ENCODE measurements at places on chromosomes 2 and 18. TPM values are rescaled to one million over a fixed set of nuclear protein-coding genes. Genes with fewer than 3 reads are reported as not detected.
A peak's percentile ranks its signal among the peaks of the same experiment; 100 is the strongest.

Gene AMER3
- not detected for total RNA-seq

Gene MGAT4A
- total RNA-seq: 57.6 TPM

Gene SCN1A
- not detected for total RNA-seq

Gene ARHGAP15
- total RNA-seq: 71.3 TPM

Gene MARCHF4
- not detected for total RNA-seq

Gene OLA1
- 128 TPM for total RNA-seq

Gene AQP12B
- not detected for total RNA-seq

Gene SERPINB2
- not detected for total RNA-seq

Gene AKAIN1
- total RNA-seq: not detected

DNA sequence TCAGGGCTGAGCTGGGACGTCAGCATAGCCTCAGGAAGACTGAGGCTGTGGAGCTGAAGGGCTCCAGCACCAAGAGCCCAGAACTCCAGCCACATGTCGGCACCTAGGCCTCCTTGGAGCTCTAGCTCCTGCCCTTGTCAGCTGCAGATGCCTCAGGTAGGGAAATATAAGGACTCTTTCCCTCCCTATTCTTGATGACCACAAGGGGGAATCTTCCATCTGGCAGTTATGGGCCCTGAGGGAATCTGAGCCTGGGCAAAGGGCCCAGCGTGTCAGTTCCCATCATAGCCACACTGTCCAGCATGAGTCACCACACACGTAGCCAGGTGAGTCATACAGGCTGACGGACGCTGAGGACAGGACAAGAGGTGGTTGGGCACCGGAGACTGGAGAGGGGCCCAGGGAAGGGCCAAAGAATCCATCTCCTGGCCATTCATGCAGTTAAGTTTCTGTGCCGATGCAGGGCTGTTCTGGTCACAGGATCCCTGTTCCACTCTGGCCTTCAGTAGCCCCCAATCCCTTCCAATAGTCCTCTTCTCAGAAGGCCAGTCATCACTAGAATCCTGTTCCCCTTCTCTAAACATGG lies 1.8 kb downstream of the MPV17 start:
- no peak for DNase-seq

DNA sequence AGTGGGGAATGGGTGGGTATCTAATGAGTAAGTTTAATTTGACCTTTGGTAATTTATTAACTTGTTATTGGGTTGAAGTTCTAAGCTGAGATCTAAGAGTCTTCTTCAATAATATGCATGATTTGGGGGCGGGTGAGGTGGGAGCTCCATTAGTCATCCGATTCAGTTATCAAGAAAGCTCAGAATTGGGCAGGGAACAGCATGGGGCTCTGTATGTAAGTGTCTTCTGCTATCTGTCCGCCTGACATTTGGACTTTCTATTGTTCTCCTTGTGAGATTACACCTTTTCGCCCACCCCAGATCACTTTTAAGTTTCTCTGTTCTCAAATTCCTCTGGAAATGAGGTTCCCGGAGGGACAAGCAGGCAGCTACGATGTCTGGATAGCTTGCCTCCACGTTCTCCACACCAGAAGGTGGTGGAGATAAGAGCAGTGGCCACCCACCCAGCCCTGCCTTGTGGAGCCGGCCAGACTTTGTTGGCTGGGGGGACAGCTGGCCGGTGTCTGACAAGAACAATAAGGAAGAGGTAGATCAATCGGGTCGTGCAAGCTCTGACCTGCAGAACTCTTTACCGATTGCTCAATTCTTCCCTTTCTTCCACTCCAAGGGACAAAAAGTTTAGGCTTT lies 75.5 kb upstream of the GATA6 start:
- DNase-seq: no peak

- DNase-seq: no peak
Measured at GRCh38 chr18:26999797-27000196, 134.3 kb upstream of the AQP4 start.

GRCh38 chr18:56444201-56444600 lies 194.2 kb downstream of the TXNL1 start:
- no peak for DNase-seq

DNA sequence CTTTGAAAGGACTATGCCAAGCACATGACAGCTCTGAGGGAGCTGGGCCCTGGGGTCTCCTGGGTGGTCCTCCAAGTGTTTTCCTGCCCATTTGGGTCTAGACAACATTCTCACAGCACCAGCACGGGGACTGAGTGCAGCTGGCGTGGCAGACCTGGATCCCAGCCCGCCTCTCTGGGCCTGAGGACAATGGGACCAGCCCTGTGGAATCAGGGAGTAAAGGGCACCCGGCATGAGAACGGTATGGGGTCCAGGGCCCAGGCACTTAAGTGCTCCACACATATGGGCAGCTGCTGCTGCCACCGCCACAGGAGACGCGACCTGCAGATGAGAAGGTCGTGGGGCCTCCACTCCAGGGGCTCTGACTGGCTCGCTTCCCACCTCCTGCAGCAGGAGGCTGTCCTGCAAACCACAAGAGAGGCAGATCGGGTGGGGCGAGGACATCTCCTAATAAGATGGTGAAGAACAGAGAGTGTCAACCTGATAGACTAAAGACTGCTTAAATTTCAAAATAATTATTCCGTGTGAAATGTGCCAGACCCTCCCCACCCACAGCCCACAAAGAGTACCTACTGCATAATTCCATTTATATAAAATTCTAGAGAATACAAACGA lies 46.3 kb downstream of the FAM178B start:
- DNase-seq: no peak

- DNase-seq: no peak
Measured at GRCh38 chr2:127055786-127056076, 51.2 kb downstream of the BIN1 start.

GRCh38 chr2:159297042-159297707 lies 10.7 kb upstream of the WDSUB1 start:
- DNase-seq: no peak

DNA sequence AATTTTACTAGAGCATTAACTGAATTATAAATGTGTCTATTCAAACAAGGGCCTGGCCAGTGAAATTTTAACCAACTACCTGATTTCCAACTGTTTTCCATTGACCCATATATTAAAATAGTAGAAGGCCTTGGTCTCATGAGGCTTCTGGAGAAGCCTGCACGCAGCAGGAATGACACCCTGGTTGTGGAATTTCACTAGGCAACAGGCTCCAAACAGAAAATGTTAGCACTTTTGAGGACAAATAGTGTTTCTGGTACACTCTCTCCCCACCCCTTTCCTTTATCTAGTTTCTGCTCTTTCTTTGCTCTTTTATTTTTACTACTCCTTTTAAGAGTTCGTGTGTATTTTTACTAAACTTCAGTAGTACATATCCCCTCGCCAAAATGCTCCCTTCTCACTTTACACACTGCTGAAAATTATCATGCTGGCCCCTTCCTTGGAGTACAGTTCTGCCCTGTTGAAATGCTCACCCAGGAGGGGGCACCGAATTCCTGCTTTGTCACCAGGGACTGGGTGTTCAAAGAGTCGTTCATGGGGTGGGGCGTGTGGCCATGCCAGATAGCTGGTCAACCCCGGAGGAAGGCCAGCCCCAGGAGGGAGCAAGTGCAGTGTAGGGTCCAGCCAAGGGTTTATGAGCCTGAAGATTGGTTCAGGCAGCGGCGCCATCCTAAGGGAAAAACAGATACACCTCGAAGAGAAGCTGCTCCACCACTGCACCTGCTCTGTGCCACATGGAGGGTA lies 22.1 kb upstream of the COL6A3 start:
- DNase-seq: no peak

DNA sequence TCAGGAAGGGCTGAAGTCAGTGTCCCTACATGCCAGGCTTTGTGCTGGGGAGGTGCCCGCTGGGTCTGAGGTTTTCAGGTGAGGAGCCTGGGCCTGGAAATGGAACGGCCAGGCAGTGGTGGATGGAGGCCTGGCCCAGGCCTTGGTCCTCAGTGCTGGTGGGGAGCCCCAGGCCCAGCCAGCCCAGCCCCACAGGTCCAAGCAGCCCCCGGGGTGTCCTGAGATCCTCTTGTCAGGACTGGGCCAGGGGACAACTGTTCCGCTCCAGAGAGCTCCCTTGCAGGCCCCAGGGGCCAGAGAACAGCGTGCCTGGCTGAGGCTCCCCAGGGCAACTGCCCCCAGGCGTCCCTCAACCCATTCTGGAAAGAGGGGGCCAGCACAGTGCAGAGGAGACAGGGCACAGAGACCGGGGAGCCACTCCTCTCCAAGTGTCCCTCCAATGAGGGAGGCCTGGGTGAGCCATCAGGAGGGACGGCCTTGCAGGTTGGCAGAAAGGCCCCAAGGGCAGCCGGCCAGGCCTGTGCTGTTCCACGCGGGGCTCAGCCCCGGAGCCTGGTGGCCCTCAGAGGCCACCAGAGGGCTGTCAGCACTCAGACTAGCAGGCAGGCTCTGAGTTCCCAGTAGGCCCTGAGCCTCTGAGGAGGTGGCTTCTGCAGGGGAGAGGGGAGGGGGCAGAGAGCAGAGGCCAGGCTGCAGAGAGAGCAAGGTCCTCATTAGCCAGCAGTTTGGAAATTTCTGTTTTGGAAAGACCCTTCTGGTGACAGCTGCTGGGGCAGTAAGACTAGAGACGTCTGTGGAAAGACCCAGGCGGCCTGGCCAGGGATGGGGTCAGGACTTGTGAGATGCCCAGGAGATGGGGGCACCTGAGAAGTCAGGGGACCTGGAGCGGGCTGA lies 29.4 kb upstream of the SNED1 start:
- no peak for DNase-seq

DNA sequence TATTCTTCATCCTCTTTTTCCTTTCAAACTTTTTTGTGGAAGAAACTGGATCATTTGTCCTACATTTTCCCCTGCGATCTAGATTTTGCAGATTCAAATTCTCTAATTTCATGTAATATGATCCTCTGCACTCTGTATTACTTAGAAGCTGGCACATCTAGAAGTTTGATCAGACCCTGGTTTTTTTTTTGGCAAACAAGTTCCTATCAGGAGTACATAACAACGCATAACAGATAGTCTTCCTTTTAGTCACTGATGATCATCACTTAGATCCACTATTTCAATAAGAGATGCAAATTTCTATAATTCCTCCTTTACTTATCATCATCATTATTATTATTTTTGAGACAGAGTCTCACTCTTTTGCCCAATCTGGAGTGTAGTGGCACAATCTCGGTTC lies 117.1 kb downstream of the CDH2 start:
- no peak for DNase-seq

DNA sequence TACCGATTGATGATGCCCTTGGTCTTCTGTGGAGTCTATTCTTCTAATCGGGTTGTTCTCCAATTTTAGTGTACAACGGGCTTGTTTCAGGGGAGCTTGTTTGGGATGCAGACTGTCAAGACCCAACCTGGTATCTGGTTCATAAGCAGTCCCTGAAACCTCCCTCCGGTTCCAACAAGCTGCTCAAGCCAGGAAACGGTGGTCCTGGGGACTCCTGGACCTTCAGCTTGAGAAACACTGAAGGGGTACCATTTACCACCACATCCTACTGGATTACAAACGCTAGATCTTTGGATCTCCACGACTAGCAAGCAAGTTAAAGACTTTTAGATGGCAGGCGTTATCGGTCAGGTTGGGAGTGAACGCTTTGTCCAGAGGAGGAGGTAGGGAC lies 2.0 kb downstream of the BCL2 start:
- no peak for DNase-seq

- no peak for DNase-seq
Measured at GRCh38 chr2:27271631-27272340, 3.4 kb upstream of the DNAJC5G start.

DNA sequence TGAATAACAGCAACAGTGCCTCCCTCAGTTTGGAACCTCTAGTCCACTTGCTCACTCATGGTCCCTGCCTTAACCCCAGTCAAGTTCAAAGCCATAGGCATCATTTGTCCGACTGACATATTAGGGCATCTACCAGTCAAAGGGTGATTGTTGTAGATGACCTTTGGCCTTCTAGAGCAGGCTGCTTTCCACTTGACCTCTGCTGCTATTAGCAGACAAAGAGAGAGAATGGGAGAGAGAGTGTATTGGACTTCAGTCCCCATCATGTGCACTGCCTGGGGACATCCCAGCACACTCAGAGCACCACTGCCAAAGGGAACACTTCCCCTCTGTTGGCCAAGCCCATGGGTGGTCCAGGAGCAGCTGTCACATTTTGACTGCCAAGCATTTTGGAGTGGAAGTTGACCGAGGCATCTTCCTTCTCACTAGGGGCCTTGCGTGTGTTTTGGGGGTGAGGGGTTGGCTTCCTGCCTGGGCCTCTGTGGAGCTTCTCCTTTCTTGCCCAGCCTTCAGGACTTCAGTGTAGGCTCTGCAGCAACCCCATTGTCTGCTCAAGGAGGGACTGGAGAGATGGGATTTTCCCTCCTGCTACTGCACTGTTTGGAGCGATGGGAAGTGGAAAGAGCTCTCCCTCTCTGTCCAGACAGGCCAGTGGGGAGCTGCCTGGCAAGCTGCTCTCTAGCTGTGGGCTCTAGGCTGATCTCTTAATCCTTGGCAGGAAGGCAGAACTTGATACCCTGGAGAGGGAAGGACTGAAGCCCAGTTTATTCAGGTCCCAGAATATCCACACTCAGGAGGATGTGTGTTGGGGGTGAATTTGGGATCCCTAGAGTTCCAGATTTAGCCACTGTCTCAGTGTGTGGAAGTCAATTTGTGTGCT lies 68.1 kb downstream of the TMEM247 start:
- DNase-seq: no peak

DNA sequence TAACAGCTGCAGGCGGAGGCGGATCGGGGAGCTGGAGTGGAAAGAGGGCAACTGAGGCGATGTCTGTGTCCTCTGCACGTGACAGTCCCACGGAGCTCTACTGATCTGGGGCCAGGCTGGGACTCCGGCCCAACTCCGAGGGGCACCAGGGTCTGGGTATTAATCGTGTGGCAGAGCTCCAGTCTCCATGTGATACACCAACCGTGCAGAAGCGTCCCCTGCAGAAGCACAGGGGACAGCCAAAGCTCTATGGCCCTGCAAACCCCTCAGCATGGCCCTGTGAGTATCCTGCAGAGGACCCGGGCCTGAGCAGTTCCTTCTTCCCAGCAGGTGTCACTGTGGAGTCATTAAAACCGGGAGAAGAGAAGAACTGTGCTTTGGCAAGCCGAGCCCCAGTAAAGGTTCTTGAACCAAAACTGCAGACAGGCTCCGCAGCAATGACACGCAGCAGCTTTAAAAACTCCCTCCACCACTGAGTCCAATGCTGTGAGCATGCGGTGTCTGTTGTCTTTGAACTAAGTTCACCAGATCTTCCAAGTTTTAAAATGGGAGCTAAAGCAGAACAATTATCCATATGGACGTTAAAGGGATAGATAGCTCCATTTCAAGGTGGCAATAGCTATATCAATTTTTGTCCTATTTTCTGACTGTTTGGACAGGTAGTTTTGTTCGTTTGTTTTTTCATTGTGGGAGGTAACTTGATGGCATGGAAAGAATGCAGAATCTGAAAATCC lies 79.4 kb downstream of the TMEM182 start:
- peak; percentile 42 for DNase-seq

DNA sequence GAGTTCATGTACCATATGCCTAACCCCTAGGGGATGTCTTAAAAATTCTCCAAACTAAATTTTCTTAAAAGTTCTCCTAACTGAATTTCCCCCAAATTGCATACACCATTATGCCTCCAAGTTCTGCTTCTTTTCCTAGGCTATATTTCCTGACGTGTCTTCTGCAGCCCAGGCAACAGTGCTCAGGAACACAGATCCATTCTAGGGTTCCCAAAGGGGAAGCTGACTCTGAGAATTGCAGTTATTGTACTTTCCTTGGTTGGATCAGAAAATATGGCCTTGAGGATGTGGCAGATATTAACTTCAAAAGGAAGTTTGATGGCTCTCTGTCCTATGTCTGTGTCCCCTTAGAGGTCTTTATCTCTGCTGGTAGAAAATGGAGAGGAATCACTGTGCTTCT lies 124.3 kb downstream of the TMEM17 start:
- no peak for DNase-seq
